Spinal cord (tissue), 10 donors: ENCODE measurements at places on chromosomes 1 and 21. TPM values are rescaled to one million over a fixed set of nuclear protein-coding genes. Genes with fewer than 3 reads are reported as not detected.

Gene LCE3E
- not detected for total RNA-seq

Gene SAMSN1
- 9.4 TPM for total RNA-seq

Gene KCNK2
- 70.4 TPM for total RNA-seq

Gene HMCN1
- 16.5 TPM for total RNA-seq

- no peak for DNase-seq
- H3K27ac ChIP-seq = no peak overlapping the region
- no peak overlapping the region for H3K4me3 ChIP-seq
- no peaks in the 10 kb centered on the region for H3K27me3 ChIP-seq
- no peaks in the 10 kb centered on the region for H3K36me3 ChIP-seq
- no peaks in the 10 kb centered on the region for H3K4me1 ChIP-seq
These were observed 633.8 kb downstream of the NCAM2 start for GRCh38 chr21:21631961-21632360.

DNA sequence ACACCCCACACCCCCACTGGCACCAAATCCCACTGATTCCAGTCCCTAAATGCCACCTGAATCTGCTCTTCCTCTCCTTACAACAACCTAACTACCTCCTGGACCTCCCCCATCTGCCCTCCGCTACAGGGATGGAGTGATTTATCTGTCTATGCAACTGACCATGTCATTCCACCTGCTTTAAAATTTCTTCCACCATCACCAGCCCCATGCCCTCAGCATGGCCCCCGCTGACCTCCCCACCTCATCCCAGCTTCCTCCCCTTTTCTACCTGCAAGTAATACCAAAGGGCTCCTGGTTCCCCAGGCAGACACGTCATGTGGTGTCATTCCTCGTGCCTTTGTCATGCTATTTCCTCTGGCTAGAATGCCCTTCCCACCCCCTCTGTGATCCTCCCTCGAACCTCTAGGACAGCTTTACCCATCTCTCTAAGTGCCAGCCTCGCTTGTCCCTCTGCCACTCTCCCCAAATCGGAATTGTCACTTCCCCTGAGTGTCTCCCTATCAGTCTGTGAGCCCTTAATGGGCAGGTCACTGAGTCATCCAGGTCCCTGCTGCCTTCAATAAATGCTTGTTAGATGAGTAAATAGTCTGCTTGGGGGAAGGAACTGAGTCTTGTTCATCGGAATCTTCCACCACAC is 3.7 kb downstream of the GJB4 start:
- DNase-seq = no peak
- no peak overlapping the region for H3K4me3 ChIP-seq
- H3K36me3 ChIP-seq = peaks cover 3% of the 10 kb centered on the region
- no peaks in the 10 kb centered on the region for H3K27me3 ChIP-seq

- H3K27me3 ChIP-seq = no peaks in the 10 kb centered on the region
- peaks cover 28% of the 10 kb centered on the region for H3K36me3 ChIP-seq
- H3K27ac ChIP-seq = no peak overlapping the region
- H3K4me1 ChIP-seq = peaks cover 36% of the 10 kb centered on the region
- no peak overlapping the region for H3K4me3 ChIP-seq
These were observed 20.9 kb upstream of the PDXK start for GRCh38 chr21:43697758-43698643.

- H3K4me3 ChIP-seq = no peak overlapping the region
- peak overlapping the region; percentile 78 for H3K27ac ChIP-seq
- DNase-seq = no peak
These were observed 18.4 kb downstream of the FMN2 start for GRCh38 chr1:240109920-240110636.

GRCh38 chr1:6971699-6972098 is 186.4 kb downstream of the CAMTA1 start:
- H3K36me3 ChIP-seq = peaks cover 4% of the 10 kb centered on the region
- DNase-seq = no peak
- peaks cover 51% of the 10 kb centered on the region for H3K4me1 ChIP-seq
- H3K27me3 ChIP-seq = no peaks in the 10 kb centered on the region
- H3K27ac ChIP-seq = no peak overlapping the region

- H3K27ac ChIP-seq = no peak overlapping the region
- H3K36me3 ChIP-seq = no peaks in the 10 kb centered on the region
- H3K27me3 ChIP-seq = no peaks in the 10 kb centered on the region
- no peak overlapping the region for H3K4me3 ChIP-seq
These were observed 51.4 kb upstream of the RGS1 start for GRCh38 chr1:192524223-192524622.

- no peak overlapping the region for H3K4me3 ChIP-seq
- no peaks in the 10 kb centered on the region for H3K27me3 ChIP-seq
- H3K36me3 ChIP-seq = no peaks in the 10 kb centered on the region
These were observed 683.0 kb downstream of the MATN1 start for GRCh38 chr1:30040081-30041019.

DNA sequence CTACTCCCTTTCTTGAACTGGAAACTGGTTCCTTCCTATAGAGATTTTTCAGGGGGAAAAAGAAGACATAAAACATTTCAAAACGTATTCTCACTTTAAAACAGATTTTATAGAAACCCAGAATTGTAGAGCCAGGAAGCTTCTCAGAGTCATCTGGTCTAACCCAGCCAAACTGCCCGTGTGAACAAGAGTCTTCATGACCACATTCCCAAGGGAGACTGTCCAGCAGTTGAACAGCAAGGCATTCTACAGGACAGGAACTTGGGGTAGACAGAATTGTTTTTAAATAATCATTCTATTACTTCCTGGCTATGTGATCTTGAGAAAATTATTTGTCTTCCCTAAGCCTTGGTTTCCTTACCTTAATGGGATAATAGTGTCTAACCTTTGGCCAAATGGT is 163.5 kb upstream of the IVNS1ABP start:
- no peaks in the 10 kb centered on the region for H3K36me3 ChIP-seq
- no peaks in the 10 kb centered on the region for H3K27me3 ChIP-seq
- peaks cover 4% of the 10 kb centered on the region for H3K4me1 ChIP-seq
- H3K27ac ChIP-seq = no peak overlapping the region

DNA sequence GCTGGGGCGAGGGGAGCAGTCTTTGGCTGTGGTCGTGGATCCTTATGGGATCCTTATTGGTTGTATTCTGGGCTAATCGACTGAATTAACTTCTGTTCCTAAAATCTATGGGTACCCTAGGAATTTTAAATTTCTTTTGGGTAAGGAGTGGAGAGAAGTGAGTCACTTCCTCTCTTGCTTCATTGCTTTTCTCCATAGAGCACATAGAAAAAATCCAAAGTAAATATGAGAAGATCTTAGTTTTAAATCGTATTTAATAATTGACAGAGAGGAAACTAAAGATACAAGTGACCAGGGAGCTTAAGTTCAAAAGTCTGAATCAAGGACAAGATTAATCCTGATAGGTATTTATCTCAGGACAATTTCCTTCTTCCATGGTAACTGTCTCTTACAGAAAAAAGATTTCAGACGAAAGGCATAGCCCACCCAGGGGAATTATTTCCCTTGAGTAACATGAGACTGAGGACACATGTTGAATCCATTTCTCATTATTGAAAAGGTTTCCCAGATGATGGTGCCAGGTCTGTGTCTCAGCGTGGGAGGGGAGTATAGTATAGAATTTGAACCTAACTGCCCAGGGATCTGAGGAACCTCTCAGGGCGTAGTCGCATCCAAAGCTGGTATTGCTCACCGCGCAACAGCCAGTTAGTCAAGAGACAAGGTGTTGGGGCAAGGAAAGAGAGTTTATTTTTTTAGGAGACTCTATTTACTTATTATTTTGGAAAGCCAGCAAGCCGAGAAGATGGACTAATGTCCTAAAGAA is 28.7 kb upstream of the FASLG start:
- no peak for DNase-seq
- H3K36me3 ChIP-seq = no peaks in the 10 kb centered on the region
- H3K4me3 ChIP-seq = no peak overlapping the region
- no peaks in the 10 kb centered on the region for H3K4me1 ChIP-seq
- no peaks in the 10 kb centered on the region for H3K27me3 ChIP-seq
- no peak overlapping the region for H3K27ac ChIP-seq

DNA sequence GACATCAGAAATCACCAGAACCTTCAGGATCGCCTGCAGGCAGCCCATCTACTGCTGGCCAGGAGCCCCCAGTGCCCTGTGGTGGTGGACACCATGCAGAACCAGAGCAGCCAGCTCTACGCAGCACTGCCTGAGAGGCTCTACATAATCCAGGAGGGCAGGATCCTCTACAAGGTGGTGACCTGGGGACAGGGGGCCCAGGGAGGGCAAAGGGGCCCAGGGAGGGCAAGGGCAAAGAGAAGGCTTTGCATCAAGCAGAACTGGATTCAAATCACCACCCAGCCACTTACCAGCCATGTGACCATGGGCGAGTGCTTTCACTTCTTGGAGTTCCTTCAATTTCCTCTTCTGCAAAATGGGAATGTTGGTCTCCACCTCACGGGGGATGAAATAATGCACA is 12.1 kb downstream of the DIO1 start:
- no peak overlapping the region for H3K27ac ChIP-seq
- no peaks in the 10 kb centered on the region for H3K36me3 ChIP-seq
- H3K27me3 ChIP-seq = no peaks in the 10 kb centered on the region
- no peak for DNase-seq
- H3K4me3 ChIP-seq = no peak overlapping the region

DNA sequence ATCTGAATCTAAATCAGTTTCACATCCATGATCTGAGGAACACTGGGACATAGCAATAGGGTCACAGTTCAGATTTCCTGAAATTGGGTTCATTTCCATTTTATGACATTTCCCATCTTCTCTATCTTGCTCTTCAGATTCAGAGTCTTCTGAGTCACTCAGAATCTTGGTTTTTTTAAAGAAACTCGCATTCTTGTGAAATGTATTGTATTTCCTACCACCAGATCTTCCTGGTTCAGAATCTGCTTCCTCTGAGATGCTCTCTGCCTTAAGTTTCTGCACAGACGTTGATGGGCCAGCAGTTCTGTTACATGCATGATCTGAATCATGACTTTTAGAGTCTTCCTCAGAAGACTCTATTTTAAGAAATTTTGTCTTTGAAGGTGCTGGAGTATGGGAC is 15.5 kb upstream of the PSMG1 start:
- no peak for DNase-seq
- H3K27ac ChIP-seq = no peak overlapping the region
- H3K36me3 ChIP-seq = peaks cover 4% of the 10 kb centered on the region
- no peak overlapping the region for H3K4me3 ChIP-seq
- no peaks in the 10 kb centered on the region for H3K27me3 ChIP-seq

DNA sequence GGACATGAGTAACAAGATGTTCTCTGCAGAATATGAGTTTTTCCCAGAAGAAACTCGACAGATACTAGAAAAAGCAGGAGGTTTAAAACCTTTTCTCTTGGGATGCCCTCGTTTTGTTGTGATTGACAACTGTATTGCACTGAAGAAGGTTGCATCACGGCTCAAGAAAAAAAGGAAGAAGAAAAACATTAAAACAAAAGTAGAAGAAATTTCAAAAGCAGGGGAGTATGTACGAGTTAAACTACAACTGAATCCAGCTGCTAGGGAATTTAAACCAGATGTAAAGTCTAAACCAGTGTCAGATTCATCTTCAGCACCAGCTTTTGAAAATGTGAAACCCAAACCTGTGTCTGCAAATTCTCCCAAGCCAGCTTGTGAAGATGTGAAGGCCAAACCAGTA is 92.5 kb downstream of the TTC3 start:
- H3K27ac ChIP-seq = no peak overlapping the region
- peaks cover 23% of the 10 kb centered on the region for H3K36me3 ChIP-seq
- no peaks in the 10 kb centered on the region for H3K4me1 ChIP-seq
- H3K27me3 ChIP-seq = no peaks in the 10 kb centered on the region
- DNase-seq = no peak

DNA sequence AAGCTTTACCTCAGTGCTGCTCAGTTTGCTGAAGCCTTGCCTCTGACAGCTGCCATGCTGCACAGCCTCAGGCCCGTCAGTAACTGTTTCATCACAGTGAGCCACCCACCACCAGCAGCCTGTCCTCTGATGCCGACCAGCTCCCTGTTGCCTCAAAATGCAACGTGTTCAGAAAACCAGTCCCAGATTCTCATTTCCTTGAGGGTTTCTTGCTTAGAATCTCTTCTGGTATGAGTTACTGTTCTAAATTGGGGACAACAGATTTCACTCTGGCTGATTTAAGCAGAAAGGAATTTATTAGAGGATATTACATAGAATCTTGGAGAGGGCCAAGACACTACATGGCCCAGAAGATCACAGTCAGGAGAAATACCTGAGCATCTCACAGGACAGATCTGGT is 11.0 kb downstream of the UBL4B start:
- no peaks in the 10 kb centered on the region for H3K27me3 ChIP-seq
- H3K27ac ChIP-seq = no peak overlapping the region
- no peak for DNase-seq
- no peak overlapping the region for H3K4me3 ChIP-seq

DNA sequence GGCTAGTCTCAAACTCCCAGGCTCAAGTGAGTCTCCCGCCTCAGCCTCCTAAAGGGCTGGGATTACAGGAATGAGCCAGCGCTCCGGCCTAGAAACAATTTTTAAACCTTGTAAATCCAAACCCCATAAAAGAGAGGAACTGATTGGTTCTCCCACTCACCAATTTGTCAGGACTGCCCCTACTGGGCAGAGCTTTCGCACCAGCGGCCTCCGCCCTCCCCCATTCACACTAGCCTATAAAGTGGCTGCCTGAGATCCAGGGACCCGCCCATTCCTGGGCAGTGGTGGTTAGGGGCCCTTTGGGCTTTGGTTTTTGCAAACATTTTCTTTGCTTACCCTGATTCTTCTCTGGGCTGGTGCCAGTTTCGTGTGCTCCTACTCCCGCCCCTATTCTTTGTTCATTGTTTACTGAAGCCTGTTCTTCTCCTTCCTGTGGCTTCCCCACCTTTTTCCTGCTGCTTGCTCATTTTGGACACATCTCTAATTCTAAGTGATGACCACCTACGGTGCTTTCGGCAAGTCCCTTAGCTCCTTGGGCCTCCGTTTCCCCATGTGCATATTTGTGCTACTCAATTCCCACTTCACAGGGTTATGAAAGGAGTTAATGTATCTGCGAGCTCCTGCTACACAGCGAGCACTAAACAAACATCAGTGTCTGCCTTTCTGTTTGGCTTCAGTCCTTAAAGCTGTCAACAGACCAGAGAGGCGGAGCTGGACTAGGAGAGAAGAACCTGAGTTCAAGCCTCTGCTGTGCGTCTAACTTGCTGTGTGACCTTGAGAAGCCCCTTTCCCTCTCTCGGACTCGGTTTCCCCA is 39.8 kb upstream of the CLIC4 start:
- no peak for DNase-seq
- H3K27me3 ChIP-seq = no peaks in the 10 kb centered on the region
- peak overlapping the region; percentile 85 for H3K27ac ChIP-seq
- H3K4me1 ChIP-seq = peaks cover 18% of the 10 kb centered on the region

DNA sequence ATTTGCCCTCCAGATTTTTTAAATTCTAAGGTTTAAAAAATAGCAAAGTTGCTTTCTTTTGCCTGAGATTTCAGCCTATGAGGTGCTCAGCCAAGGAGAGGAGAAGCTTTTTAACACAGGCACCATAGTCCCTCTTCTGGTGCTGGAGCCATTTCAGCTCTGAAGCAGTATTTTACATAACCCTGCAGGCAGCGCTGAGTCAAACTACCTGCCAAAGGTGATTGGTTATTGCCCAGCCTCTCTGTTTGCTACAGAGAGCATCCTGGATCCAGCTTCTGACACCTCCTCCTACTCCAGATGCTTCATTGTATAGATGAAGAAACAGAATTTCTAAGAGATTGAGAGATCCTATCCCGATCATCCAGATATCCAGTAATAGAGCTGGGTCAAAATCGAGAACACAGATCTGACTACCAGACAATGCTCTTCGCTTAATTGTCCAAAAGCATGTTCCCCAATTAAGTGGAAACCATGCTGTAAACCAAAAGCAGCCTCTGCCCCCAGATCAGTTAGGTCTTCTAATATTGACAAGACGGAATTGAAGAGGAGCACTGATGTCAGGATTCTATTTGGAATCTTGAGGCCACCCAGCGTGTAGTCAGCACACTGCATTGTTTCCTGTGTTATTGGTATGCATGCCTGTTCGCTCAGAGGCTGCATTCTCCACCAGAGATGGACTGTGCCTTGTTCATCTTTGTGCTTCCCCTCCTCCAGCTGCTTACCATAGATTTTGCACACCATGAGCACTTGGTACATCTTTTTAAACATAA is 22.1 kb downstream of the RGS8 start:
- H3K36me3 ChIP-seq = no peaks in the 10 kb centered on the region
- DNase-seq = no peak
- H3K4me3 ChIP-seq = no peak overlapping the region
- no peak overlapping the region for H3K27ac ChIP-seq
